Adrenal gland (tissue), 19 donors: ENCODE measurements at places on chromosomes 3 and 15. TPM values are rescaled to one million over a fixed set of nuclear protein-coding genes. Genes with fewer than 3 reads are reported as not detected.

The DNAJC19 gene
- 87.6 TPM for total RNA-seq

The SLC27A2 gene
- 40.0 TPM for total RNA-seq

The CHRNA3 gene
- total RNA-seq: 27.7 TPM

The ADGRG7 gene
- total RNA-seq: not detected

The NR2E3 gene
- total RNA-seq: not detected

The AGBL1 gene
- total RNA-seq: not detected

The GOLGA6L7 gene
- not detected for total RNA-seq

The MDFIC2 gene
- not detected for total RNA-seq

The ADCY5 gene
- 2.9 TPM for total RNA-seq

The MKRN3 gene
- not detected for total RNA-seq

The ST8SIA2 gene
- 0.34 TPM for total RNA-seq

The ZMYND10 gene
- 0.28 TPM for total RNA-seq

The SLC25A20 gene
- total RNA-seq: 37.4 TPM

The COL7A1 gene
- 2.3 TPM for total RNA-seq

The LOXL1 gene
- total RNA-seq: 19.7 TPM

The CFAP161 gene
- 0.43 TPM for total RNA-seq

The KLHDC8B gene
- 319 TPM for total RNA-seq

The GYG1 gene
- total RNA-seq: 25.6 TPM

The TUSC7 gene
- total RNA-seq: not detected

The NOX5 gene
- total RNA-seq: 0.57 TPM

The ANKUB1 gene
- total RNA-seq: not detected

The C3orf85 gene
- not detected for total RNA-seq

The PLCH1 gene
- 0.12 TPM for total RNA-seq

The LRRC49 gene
- 7.4 TPM for total RNA-seq

The SLC12A1 gene
- not detected for total RNA-seq

The GPR149 gene
- total RNA-seq: not detected

The CRYGS gene
- total RNA-seq: 2.1 TPM

The SNTN gene
- not detected for total RNA-seq

The PLSCR2 gene
- not detected for total RNA-seq
